ENCODE measurements at places on chromosomes 3 and 15. TPM values are rescaled to one million over a fixed set of nuclear protein-coding genes. Genes with fewer than 3 reads are reported as not detected.

Gene MME
- total RNA-seq: not detected

DNA sequence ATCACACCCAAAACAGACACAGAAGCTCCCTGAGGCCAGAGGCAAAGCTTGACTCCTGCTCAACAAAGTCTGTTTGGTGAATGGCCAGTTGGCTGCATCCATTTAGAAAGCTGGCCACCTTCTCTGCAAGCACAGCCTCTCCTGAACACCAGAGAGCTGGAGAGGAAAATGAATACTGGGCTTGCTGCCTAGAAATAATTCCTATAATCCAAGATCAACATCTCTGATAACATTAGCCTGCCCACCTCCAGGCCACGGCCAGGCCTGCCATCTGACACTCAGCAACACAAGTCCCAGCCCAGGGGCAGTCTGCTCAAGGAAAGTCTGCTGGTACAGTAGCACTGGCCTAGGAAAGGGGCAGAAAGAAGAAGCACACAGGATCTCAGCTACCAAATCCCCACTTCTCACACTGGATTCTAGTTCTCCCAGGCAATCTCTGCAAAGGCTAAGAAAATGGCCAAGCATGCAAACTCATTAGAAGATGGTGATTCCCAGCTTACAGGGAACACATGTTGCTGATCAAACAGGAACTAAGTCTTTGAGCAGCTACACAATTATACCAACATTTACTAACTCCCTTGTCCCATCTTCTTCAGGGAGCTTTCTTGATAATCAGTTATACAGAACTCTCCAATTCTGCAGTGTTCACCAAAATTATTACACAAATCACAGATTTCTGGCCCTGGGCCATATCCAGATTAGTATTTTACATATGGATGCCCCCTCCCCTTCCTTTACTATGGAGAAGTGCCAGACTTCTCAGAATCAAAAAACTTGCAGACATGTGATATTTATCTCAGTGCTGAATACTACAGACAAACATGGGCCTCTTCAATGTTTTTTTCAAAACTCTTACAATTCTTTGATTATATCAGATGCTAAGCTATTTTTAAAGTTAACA is 9.9 kb downstream of the TBC1D2B start:
- no peak for DNase-seq

DNA sequence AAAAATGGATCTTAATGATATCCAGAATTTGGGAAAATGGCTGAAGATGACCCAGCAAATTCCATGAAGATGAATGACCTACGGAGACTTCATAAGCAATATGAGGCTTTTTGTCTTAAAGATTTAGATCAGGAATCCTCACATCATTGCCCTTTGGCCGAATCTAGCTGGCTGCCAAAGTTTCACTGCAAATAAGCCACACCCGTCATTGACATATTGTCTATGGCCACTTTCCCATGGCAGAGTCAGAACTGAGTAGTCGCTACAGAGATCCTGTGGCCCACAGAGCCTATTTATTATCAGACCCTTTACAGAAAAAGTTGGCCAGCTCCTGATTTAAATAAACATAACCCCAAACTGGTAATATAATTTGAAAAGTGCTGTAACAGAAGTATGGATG is 307.4 kb upstream of the RARB start:
- no peak for DNase-seq

- peak; percentile 74 for DNase-seq
Measured at GRCh38 chr15:68528626-68529290, 50.0 kb upstream of the CORO2B start.

DNA sequence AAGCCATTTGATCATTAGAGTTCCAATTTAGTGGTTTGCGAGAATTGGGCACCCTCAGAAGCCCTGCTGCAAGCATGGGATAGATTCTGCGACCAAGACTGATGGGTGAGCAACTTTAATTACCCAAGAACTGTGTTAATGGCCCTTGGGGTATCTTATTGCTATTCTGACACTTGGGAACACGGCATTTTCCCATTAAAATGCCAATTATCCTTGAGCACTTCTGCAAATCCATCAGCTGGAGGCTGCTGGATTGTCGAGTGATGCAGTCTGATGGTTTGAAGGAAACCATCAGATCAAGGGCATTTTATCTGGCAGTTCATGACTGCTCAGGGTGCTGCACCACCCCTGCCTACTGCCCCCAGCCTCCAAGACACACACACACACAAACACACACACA is 183.6 kb upstream of the PROK2 start:
- DNase-seq: no peak

DNA sequence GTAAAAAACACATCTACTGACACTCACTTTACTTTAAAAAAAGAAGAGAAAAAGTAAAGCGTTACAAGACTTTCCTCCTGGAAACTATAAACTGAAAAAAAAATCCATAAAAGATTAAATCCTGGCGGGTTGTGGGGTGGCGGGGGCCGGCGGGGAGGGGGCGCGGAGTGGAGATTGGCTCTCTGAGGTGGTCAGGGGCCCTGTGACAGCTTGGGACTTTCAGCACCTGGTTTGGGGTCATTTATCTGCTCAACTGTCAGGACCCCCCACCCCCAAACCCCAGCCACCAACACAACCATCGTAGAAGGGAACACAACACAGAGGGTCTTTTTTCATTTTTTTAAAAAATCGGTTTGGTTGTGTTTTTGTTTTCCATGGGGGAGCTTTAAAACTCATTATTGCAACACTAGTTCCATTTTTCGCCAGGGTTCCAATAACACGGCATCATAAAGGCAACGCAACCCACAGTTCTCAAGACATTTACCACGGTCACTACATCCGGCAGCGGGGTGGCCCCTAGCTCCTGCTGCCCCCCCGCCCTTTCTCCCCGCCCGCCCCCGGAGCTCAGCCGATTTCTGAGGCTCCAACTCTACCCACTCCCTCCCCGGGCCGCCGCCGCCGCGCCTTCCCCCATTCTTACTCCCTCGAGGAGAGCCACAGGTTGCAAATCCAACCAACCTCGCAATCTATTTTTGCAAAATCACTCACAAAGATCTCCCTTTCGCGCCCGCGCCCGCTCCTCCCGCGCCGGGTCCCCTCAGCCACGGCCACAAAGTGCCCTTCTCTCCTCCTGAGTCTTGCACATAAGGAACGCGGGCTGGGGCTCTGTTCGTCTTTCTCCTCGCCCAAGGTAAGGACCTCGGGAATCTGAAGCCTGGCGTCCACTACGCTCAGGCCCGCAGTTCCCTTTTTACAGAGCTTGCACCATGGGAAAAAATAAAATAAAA is 1.8 kb downstream of the BCL6 start:
- DNase-seq: peak; percentile 88

- peak; percentile 84 for DNase-seq
Measured at GRCh38 chr15:68252925-68253534, 23.5 kb upstream of the CLN6 start.

GRCh38 chr3:188497021-188497420 is 343.1 kb downstream of the LPP start:
- no peak for DNase-seq

Gene GPR27
- 1.0 TPM for total RNA-seq

DNA sequence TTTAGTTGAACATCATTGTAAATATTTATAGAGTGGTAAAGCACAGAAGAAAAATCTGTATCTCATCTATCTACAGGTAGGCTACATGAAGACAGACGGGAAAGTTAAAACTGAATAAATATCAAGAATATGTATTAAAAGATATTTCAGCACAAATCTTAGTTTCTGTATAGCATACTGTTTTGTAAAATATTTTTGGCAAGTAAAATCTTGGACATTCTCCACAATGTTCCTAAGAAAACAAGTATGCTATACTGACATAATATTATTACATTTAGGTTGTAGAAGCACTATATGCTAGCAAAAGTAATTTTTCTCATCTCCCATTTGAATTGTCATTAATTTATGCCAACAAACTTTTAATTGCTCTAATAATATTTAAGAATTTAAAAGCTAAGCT is 326.4 kb upstream of the ARL6 start:
- no peak for DNase-seq

DNA sequence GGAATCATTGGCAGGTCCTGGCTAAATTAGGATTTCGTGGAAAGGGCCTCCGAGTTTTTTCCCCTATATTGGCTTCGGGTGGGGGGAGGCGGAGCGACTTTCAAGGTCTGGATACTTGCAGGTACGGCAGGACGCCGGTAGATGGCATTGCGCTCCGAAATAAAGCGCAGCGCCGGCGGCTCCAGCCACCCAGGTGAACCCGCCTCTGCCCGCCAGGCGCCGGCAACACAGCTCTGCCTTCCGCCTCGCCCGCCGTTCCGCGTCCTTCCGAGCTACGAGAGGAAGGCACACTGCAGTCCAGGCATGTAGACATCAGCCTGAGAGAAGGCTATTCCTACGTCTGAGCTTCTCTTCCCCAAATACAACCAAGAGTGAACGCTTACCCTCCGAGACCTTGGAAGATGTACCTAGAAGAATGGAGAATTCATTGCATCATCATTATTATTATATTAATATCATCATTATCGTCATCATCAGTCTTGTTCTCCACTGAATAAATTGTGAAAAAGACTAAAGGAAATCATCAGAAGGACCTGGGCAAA is 514.1 kb downstream of the MECOM start:
- peak; percentile 92 for DNase-seq

- no peak for DNase-seq
Measured at GRCh38 chr3:113556316-113556945, 24.1 kb downstream of the SIDT1 start.

DNA sequence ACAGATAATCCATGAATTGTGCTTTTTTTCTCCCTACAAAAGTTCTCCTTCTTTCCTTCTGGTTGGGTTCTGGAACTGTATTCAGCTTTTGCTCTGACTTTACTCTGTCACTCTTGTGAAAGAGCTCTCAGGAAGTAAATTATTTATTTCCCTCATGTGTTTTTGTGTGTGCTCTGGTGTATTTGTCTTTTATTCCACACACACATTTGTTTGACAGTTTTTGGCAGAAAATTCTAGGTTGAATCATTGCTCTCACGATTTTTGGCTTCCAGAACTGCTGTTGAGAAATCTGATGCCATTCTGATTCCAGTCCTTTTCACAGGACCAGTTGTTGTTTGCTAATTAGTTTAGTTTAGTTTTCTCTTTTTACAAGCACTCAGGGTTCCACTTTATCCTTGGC is 172.8 kb downstream of the PLCH1 start:
- DNase-seq: no peak

Gene IL20RB
- 1.5 TPM for total RNA-seq

GRCh38 chr15:32967521-32967920 is 227.0 kb downstream of the FMN1 start:
- no peak for DNase-seq

DNA sequence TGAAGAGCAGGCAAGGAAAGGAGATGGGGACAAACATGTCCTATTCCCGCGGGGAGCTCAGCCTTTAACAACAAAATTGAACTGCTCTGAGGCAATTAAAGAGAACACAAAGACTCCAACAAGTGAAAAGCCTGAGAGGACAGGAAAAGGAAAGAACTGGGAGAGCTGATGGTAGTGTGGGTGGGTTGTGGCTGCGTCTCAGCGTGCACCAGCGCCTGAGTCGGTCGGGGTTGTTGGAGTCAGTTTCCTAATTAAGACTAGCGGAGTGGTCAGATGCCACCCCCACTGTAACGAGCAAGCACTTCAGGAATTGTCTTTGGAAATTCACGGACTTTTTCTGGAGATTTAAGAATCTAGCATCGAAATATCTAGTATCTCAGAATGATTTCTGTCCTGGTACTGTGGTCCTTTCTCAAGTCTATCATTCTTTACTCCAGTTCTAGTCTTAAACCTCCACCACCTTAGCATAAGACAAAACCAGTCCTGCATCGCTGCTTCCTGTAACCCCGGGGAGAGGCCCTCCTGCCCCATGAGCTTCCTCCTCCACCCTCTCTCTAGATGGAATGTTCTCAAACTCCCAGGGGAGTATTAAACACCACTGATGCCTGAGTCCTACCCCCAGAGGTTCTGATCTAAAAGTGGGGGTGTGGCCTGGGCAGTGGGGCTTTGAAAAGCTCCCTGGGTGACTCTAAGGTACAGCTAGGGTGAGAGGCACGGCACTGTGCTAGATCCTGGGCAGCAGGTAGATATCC is 104.0 kb downstream of the CYP19A1 start:
- DNase-seq: peak; percentile 45

GRCh38 chr15:66292571-66293418 is 573 bp upstream of the DIS3L start:
- no peak for DNase-seq

Gene TIMMDC1
- 113 TPM for total RNA-seq

DNA sequence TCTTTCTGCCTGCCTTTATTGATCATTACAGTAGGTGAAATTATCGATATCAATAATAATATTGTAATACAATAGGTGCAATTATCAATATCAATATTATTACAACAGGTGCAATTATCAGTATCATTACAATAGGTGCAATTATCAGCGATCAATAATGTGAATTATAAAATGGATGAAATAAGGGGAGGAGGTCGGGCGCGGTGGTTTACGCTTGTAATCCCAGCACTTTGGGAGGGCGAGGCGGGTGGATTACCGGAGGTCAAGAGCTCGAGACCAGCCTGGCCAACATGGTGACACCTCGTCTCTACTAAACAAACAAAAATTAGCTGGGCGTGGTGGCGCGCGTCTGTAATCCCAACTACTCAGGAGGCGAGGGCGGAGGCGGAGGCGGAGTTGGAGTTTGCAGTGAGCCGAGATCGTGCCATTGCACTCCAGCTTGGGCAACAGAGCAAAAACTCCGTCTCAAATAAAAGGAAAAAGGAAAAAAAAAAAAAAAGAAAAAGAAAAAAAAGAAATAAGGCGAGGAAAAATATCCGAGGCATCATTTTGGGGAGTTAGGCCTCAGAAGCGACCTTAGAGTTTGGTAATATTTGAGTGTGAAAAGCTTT is 611 bp upstream of the BNIP2 start:
- peak; percentile 93 for DNase-seq

GRCh38 chr3:21752749-21753347 is 1.8 kb upstream of the ZNF385D start:
- DNase-seq: no peak

GRCh38 chr15:39618063-39618823 is 37.4 kb downstream of the THBS1 start:
- DNase-seq: no peak

GRCh38 chr3:159844801-159845261 is 143.8 kb upstream of the IL12A start:
- no peak for DNase-seq

DNA sequence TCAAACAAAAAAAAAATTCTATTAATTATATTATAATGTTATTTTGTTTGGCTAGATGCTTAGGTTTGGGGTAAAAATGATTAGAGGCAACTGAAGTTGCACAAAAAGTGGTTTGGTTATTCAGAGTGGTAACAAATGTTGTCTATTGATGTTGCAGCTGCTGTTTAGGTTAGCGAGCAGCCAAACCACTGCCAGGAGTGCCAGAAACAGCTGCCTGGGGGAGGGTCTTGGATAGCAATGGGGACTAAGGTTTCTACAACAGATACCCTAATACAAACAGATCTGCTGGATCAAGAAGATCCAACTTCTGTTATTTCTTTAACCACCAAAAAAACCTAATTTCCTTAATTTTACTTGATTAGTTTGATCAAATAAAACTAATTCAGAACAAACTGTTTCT is 26.6 kb downstream of the BTLA start:
- DNase-seq: no peak

Gene AADAC
- not detected for total RNA-seq

Gene ZBBX
- total RNA-seq: not detected

- no peak for DNase-seq
Measured at GRCh38 chr3:42668793-42669217, 15.3 kb downstream of the ZBTB47 start.

Gene NPAP1
- not detected for total RNA-seq

Gene CCNL1
- 171 TPM for total RNA-seq

Gene ZNF609
- total RNA-seq: 63.9 TPM

All from activated CD4-positive, alpha-beta T cell treated with anti-CD3 and anti-CD28 coated beads, Interleukin-2, amount 10 ng/mL, durations not matched to agents 24 days and 14 days (primary cell).